ENCODE measurements at places on chromosomes 5 and 9.

DNA sequence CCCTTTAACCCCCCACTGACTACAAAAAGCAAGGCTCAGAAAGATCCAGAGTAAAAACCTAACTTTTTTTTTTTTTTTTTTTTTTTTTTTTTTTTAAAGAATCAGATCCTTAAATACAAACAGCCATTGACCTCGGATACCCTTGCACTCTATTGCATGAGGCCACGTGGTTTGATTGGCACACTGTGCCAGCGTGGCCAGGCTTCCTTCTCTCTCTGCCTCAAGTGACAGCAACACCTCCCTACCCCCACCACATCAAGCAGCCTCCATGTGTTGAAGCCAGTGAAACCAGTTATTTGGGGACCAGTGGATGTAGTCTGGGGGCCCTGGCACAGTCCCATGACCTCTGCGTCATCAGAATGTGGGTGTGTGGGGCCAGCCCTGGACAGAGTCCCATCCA, 71.4 kb downstream of the OTULIN start:
- no peak for DNase-seq

DNA sequence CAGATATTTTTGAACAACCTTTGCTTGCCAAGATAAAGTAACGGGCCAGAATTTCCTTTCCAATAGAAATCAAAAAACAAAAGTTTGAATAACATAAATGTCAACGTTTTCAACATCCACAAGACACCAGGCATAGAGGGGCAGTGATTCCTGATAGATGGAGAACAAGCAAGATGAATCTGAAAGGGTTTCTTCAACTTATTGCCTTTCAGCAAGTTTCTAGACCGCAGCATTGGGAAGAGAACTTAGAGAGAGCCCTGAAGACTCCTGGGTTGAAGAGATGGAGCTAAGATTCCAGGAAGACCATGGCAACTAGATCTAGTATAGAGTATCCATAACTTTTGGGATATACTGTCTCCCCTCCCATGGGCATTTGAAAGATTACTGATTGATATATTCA, 751.4 kb upstream of the CTNND2 start:
- DNase-seq, result no peak

- DNase-seq, result no peak
These were observed 24.8 kb downstream of the GRIA1 start for GRCh38 chr5:153515301-153515700.

- no peak for DNase-seq
These were observed 69.1 kb downstream of the GCNT1 start for GRCh38 chr9:76528056-76528455.

- no peak for DNase-seq
These were observed 47.7 kb upstream of the TMC1 start for GRCh38 chr9:72473474-72474261.

DNA sequence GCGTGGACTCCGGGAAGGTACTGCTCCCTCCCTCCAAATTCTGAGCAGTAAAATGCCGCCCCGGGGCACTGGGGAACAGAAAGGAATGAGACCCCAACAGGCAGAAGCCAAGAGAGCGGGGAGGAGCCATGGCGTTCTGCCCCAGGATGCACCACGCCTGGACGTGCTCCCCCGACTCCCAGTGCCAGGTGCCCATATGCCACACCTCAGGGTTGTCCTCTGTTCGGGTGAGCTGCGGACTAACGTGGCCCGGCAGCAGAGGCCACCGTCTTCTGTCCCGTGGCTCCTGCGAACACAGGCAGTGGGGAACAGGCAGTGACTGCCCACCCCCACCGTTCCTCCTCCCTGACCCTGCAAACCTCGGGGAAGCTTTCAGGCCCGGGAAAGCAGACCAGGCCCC, 4.8 kb downstream of the SURF6 start:
- DNase-seq, result no peak

DNA sequence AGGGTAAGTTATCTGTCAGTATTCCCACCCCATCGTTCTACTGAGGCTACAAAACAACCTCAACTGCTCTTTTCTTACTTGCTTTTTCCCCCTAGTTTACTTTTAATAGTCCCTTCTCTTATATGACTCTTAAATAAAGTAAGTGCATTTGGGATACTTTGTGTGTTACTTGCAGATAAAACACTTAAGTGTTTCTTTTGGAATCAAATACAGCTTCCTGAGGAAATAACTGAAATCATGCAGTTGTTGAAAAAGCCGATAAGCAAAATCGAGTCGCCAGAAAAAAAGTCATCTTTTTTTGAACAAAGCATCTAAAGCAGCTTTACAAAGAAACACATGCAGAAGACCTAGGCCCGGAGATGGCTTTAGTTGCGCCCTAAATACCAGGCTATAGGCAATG, 53.5 kb upstream of the EPB41L4A start:
- DNase-seq, result no peak

GRCh38 chr5:143102411-143102810, 301.1 kb downstream of the NR3C1 start:
- DNase-seq, result no peak

DNA sequence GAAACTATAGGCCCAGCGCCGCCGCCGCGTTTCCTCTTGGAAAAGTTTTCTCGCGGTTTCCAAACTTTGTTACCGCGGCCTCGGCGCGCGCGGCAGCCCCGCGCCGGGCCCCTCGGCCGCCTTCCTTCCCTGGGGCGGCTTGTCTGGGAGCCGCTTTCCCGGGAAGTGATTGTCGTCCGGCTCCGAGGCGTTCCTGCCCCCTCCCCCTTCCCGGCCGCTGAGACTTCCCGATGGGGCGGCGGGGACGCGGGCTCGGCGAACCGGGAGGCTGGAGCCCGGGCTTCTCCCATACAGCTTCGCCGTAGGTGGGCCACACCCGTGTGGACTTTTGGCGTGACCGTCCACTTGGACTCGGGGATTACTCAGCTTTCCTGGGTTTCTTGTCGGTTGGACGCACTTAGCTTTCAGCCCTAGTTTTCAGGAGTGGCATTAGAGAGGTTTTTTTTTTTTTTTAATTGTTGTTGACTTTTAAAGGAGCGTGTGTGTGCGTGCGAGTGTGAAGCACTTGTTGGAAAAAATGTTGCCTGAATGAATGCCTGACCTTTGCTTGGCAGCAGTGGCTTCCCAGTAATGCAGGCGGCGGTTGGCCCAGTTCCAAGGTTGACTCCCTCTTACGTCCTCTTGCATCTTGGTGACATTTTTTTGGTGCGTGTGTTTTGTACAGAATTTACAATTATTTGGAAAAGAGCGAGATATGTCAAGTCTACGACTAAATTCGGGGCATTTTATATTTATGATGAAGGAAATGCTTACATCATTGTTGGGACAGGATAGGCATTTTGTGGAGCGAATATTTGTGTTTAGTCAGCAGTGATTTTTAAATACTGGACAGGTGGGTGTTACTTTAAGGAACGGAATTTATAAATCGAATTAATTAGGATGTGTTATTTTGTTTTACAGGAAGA, 821 bp downstream of the CTNNA1 start:
- DNase-seq, result no peak

DNA sequence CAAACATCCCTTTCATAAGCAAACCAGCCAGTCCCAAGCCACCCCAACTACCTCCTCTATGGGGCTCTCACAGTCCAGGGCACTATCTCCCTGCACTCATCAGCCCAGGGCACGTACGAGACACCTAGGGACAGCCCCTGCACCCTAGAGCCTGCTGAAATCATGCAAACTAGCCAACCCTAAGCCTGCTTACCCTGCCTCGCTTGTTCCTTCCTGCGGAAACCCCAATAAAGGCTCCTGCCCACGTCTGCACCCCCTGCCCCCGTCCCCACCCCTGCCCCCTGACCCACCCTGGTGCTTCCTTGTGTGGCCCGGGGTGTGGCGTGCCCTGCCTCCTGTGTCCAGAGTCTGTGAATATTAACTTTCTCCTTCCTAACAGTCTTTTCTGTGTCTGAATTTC, 135.9 kb downstream of the GADD45G start:
- no peak for DNase-seq

- no peak for DNase-seq
These were observed 97.1 kb upstream of the TBCA start for GRCh38 chr5:77873239-77873638.

DNA sequence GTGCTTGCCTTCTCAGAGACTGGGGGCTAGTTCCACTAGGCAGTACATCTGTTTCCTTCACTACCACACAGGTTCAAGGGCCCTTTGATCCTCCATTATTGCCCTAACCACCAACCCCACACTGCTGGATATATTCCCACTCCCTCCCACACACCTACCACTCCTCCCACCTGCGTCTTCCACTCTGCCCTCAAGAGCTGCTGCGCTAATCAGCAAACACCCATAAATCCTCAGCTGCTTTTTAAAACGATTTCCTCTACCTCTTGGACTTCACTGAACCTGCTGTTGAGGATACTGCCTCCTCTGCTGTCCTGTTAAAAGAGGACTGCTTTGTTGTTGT, 120.9 kb downstream of the MAPKAP1 start:
- DNase-seq, result peak; percentile 93

DNA sequence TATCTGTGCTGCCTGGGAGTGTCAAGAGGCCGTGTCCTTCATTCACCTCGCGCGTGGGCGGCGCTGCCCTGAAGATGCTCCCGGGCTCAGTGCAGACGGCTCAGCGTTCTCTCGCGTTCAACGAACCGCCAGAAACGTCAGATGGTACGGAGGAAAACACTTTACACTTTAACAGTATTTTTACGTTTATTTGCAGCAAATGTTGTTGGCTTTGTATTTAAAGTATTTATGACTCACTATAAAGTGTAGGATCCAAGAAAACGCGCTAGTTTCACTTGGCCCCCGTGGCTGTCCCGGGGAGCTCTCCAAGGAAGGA, 544 bp upstream of the ERCC6L2 start:
- DNase-seq, result no peak

- DNase-seq, result no peak
These were observed 2.0 kb downstream of the PITX1 start for GRCh38 chr5:135031813-135032694.

- DNase-seq, result no peak
These were observed 19.7 kb downstream of the DNAJA1 start for GRCh38 chr9:33044677-33045282.

GRCh38 chr5:30891660-30892059, 301.8 kb upstream of the CDH6 start:
- DNase-seq, result no peak

DNA sequence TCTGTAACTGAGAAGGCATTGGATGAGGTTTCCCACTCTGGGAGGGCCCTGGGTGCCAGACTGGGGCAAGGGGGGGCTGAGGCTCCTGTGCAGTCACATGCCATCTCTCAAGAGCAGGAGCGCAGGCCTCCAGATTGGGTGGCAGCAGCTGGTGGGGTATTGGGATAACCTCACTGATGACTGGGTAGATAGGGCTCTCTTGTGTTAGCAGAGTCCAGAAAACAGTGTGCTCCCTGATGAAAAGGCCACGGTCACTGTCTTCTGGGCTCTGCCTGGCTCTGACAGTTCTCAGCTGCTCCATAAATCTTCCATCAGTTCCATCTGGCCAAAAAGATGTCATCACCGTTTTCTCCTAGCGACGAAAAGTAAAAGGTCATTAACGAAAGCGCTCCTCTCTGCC, 21.8 kb upstream of the NKX2-5 start:
- no peak for DNase-seq

DNA sequence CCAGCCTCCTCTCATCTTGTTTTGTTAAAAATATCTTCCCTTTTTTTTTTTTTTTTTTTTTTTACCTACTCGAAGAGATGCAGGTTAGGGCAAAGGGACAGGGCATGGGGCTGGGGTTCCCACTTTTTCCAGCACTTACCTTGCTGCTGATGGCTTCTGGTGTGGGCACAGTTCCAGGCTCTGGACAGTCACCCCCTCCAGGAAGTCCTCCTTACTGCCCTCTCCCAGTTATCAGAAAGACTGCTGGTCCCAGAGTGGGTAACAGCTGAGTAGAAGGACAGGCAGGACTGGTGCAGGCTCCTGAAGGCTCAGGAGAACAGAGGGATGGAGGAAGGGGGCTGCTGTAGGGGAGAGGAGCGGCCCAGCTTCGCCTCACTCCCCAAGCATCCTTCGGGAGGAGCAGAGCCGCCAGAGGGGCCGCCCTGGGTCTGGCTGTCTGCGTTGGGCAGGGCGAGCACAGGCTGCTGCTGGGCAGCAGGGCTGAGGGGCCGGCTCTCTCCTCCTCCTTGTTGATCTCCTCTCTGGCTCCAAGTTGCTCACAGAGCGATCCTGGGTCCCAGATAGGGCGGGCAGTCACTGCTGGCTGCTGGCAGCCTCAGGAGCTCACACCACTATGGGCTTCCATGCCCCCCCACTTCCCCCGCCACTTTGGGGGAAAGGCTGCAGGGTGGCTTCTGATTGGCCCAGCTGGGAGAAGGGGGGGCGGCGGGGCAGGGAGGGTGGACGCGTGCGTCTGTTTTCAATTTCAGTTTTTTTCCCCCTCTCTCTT, at the start of gene PDGFRB:
PDGFRB (minus strand) TSS at position 588 of the 769 bp plus-strand sequence. CDS start 18,798 bp downstream, outside the sequence.
- no peak for DNase-seq

- no peak for DNase-seq
These were observed 439.9 kb downstream of the BRINP1 start for GRCh38 chr9:118929287-118929686.

DNA sequence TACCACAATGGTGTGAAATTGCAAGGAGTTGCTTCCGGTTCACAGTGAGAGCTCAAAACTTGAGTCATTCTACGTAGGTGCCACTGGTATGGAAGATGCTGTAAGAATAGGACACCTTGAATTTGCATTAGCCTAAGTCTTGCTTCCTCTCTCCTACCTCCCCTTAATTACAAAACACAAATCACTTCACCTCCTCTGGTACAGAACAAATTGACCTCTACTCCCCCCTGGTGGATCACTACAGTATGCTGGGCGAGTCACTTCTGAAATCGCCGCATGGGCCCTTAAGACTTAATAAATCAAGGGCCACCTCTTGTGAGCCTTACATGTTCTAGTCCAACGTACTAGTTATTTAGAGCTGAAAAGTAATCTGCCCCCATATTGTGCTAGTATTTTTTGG, 145.3 kb upstream of the SMARCA2 start:
- peak; percentile 36 for DNase-seq

DNA sequence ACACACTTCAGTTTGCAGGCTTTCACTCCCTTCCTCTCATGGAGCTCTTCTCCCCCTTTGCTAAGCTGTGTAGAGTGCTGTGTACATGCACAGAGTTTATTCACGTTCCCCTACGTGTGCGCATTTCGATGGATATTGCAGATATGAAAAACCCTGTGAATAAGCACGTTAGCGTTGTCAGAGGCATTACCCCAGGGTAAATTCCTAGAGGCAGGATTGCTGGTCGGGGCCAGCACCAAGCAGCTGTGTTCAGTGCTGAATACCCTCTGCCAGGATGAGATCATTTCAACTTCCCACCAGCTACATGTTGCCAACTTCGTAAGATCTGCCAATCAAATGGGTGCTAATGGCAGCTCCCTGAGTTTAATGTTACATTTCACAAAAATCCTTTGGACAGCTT, 172.3 kb upstream of the PPP1R26 start:
- no peak for DNase-seq

Measured in Jurkat, Clone E6-1 (cell line).